ENCODE measurements at places on chromosomes 4 and X.

- no peak for DNase-seq
Measured at GRCh38 chrX:38165023-38165422, 55.6 kb downstream of the SRPX start.

- no peak for DNase-seq
Measured at GRCh38 chr4:30854531-30854930, 134.4 kb downstream of the PCDH7 start.

DNA sequence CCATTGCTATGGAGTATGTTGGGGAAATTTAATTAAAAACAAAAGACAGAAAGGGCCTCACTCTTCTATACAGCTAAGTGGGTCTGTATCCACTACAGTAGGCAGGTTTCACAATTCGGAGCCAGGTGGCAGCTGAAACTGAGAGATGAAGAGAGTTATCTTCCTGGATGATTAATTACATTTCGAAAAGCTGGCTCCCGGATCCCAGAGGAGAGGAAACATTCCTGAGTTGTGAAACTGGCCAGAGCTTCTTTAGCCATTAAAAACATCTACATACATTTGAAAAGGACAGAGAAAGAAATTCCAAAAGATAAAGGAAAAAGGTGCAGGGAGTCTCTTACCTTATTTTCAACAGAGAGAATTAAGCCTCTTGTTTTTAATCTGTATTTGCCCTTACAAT, 15.5 kb upstream of the PDZD4 start:
- no peak for DNase-seq

GRCh38 chrX:3046253-3047240, 5.3 kb downstream of the ARSF start:
- no peak for DNase-seq

GRCh38 chr4:3079694-3080123, 5.2 kb downstream of the HTT start:
- no peak for DNase-seq

DNA sequence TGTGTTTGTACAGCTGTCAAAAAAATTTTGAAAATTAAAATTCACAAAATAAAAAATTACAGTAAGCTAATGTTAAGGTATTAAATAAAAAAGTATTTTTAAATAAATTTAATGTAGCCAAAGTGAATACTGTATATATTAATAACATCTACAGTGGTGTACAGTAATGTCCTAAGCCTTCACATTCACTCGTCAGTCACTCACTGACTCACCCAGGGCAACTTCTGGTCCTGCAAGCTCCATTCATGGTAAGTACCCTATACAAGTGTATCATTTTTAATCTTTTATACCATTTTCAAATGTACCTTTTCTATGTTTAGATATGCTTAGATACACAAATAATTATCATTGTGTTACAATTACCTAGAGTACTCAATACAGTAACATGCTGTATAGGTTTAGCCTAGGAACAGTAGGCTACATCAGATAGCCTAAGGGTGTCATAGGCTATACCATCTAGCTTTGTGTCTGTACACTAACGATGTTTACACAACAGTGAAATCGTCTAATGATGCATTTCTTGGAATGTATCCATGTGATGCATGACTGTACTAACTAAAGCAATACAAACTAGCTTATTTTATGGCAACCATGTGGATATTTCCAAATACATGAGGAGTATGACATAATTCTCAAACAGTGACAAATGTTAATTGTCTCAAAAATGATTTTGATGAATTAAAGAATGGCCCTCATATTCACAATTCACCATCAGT, 13.7 kb downstream of the DDX60 start:
- DNase-seq, result no peak

DNA sequence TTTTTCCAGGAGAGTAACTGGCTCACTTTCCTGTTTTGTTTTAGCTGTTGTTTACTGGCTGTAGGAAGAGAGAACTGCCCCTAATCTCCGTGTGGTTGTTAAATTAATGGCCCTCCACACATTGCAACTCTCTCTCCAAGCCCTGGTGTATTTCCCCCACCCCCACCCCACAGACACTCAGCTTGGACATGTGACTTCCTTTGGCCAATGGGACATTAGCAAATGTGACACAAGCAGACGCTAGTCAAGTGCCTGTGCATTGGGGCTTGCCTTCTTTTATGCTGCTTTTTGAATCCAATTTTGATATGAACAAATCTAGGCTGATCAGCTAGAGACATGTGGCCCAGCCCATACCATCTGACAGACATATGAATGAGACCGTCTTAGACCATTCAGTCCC, 59.6 kb upstream of the TAB3 start:
- DNase-seq, result no peak

DNA sequence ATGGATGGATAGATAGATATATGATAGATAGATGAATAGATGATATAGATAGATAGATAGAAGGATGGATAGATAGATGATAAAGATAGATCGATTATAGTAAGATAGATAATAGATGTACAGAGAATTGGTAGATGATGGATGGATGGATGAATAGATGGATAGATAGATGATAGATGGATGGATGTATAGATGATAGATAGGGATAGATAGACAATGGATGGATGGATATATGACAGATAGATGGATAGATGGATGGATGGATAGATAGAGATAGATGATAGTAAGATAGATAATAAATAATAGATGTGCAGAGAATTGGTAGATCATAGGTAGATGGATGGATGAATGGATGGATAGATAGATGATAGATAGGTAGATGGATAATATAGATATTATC, 12.2 kb downstream of the GYG2 start:
- no peak for DNase-seq

DNA sequence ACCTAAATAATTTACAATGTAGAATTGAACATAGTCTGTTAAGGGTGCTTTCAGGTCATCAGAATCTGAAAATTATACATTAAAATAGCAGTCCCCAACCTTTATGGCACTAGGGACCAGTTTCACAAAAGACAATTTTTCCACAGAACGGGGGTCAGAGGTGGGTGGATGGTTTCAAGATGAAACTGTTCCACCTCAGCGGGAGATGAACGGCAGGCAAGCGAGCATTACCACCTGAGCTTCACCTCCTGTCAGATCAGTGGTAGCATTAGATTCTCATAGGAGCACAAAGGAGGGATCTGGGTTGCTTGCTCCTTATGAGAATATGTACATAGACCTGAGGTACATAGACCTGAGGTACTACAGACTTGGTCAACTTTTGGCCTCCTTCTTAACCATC, 29.0 kb downstream of the LRBA start:
- DNase-seq, result no peak

- DNase-seq, result no peak
Measured at GRCh38 chr4:94463771-94464170, 12.0 kb downstream of the PDLIM5 start.

DNA sequence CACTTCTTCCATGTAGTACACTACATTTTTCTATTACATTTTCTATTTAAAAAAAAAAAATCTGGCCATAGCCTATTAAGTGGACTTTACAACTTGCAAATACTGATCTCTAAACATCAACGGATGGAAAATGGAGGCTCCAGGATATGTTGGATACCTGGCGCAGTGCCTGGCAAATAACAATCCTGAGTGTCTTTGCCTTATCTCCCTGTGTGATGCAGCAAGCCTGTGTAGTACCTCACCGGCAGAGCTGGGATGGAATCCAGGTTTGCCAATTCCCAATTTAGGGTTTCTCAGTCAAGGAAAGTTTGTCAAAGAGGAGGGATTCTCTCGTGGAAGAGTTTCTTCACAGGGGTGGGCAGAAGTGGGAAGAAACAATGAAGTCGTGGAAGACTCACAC, 93.2 kb downstream of the KDR start:
- DNase-seq, result no peak

- no peak for DNase-seq
Measured at GRCh38 chrX:71636438-71637252, 18.3 kb upstream of the CXCR3 start.

DNA sequence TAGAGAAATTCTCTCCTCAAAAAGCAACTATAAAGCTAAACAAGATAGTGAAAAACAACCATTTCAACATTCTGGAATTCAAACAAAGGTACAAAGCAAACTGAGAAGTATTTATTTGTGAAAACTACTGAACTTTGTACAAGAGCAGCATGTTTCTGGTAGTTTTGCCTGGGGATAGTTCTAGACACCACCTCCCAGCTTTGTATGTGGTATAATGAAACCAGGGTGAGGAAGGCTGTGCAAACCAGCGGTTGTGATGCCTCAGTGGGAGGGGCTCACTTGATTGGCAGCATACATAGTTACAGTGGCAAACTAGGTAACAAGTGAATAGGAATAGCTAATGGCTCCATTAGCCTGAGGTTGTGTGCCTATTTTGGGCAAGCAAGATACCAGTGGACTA, 18.6 kb upstream of the FRMD7 start:
- DNase-seq, result no peak

GRCh38 chr4:8301851-8302730, 32.5 kb downstream of the HTRA3 start:
- no peak for DNase-seq

DNA sequence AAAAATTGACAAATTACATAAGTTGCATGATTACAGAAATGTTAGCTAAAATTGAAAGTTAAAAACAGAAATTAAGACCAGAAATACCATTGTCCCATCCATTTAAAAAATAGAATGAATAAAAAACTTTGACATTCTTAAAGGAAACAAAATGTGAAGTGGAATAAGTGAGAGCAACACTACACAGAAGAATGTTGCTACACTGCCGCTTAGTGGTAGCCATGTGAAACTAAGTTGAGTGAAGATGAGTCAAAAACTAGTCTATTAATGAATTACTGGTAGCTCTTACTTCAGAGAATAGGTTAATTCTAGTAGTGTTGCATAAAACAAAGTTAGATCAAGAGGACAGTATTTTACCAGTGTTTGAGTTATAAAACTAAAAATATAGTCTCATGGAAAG, 571.0 kb upstream of the KLHL4 start:
- no peak for DNase-seq

GRCh38 chr4:174222266-174222872, 61.1 kb downstream of the FBXO8 start:
- DNase-seq, result no peak

DNA sequence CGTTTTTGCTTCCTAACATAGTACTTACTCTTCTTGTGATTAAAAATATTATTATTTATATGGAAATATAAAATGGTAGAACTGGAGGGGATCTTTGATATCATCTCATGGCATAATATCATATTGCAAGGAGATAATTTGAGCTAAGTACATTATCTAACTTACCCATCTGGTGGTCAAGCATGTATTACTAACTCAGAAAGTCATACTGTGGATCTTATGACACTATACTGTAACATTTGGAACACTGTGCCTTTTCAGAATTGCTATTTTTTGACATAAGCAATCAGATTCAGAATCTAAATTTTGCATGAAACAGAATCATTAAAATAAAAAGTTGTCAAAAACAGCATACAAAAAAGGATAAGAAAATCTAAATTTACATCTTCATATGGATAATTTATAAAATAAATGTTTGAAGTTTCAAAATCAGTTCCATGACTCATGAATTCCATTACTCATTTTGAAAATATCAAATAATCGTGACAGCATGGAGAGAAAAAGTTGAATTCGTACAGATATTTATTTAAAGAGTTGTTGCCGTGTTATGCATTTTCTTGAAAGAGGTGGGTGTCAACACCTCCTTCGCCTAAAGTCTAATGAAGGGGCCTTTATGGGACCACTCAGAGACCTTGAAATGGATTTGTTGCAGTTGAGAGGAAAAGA, 928.1 kb downstream of the PDHA2 start:
- DNase-seq, result no peak

GRCh38 chrX:19772096-19772821, 115.1 kb downstream of the SH3KBP1 start:
- no peak for DNase-seq

- no peak for DNase-seq
Measured at GRCh38 chrX:68440940-68441339, 7.6 kb upstream of the OPHN1 start.

GRCh38 chr4:104743215-104743653, 248.5 kb upstream of the CXXC4 start:
- no peak for DNase-seq

GRCh38 chr4:181550381-181550780, 692.8 kb upstream of the TENM3 start:
- DNase-seq, result no peak

DNA sequence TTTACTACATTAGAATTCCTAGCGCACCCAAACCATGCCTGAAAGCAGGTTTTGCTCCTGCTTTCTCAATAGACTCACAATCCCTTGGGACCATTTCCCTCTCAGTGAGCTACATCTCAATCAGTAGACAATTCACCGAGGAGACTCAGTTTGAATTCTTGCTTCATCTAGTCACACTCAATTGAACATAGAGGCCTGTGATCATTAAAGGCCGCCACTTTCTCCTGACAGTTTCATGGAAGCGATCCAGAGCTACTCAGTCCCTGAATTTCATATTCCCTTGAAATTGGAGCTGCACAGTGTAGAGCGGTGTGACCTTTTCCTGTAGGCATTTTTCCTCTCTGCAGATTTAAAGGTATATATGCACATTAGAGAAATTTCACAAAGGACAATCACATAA, 193.9 kb upstream of the SPOCK3 start:
- DNase-seq, result no peak

GRCh38 chrX:20362268-20363267, 95.9 kb upstream of the RPS6KA3 start:
- DNase-seq, result no peak

- DNase-seq, result no peak
Measured at GRCh38 chr4:89331686-89332544, 24.3 kb upstream of the GPRIN3 start.

GRCh38 chrX:107118322-107119147, at the start of gene RBM41:
RBM41 (minus strand) TSS chrX:107118822; CDS start chrX:107118773, 49 bp downstream.
- peak; percentile 60 for DNase-seq

- no peak for DNase-seq
Measured at GRCh38 chr4:135065366-135065765, 863.8 kb upstream of the PABPC4L start.

- DNase-seq, result no peak
Measured at GRCh38 chrX:8179656-8180055, 8.6 kb upstream of the VCX2 start.

GRCh38 chr4:153112041-153112441, 92.2 kb upstream of the TRIM2 start:
- DNase-seq, result no peak

DNA sequence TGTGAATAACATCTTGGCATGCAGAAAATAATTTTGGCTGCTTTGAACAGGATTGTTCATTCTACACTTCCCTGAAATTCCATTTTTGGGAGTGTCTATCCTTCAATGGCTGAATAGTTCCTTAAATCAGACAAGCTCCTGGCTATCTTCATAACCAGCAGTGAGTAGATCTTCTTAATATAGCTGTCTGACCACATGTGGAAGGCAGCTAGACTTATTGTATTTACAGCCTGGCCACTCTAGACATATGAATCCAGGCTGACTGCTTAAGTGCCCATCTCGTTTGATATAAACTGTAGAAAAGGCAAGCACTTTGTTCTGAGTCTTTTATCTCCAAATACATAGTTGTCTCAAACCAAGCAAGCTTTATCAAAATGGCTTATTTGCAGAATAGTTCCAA, 40.0 kb downstream of the PWWP3B start:
- DNase-seq, result no peak

- DNase-seq, result peak; percentile 7
Measured at GRCh38 chrX:46381630-46382029, 163.6 kb downstream of the ZNF674 start.

GRCh38 chr4:118757761-118758251, 72.6 kb downstream of the METTL14 start:
- DNase-seq, result no peak

- DNase-seq, result no peak
Measured at GRCh38 chr4:153790962-153791551, 2.2 kb upstream of the SFRP2 start.
